Activated CD4-positive, alpha-beta T cell treated with anti-CD3 and anti-CD28 coated beads for 24 hours (primary cell): ENCODE measurements at places on chromosomes 6 and 20.
A peak's percentile ranks its signal among the peaks of the same experiment; 100 is the strongest.

DNA sequence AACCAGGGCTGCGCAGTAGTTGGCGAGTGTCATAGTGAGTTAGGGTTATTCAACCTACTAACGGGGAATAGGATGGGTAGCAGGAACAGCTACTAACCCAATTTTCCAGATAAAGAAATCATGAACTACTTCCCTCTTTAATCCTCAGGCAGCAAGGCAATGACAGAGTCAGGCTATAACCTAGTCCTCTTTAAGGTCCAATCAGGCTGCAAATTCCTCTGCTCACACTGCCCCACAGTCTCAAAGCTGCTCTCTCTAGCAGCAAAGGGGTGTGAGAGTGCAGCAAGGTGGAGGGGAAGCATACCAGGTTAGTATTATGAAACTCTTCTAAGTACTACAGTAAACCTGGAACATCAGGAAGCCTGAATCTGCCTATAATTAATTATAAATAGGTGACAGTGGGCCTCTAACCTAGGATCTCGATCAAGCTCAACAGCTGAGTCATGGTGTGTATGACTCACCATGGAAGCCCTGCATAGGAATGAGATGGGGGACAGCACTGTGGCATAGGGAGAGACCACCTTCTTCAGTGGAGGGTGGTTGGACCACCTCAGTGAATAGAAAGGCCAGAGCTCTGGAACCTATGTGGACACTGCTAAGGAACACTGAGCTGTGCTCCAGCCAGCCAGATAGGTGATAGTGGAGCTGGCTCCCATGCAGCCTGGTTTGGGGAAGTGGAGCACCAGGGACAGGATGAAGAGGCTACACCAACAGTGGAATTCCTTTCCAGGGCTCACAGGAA lies 7.9 kb downstream of the PEX6 start:
- DNase-seq = no peak

DNA sequence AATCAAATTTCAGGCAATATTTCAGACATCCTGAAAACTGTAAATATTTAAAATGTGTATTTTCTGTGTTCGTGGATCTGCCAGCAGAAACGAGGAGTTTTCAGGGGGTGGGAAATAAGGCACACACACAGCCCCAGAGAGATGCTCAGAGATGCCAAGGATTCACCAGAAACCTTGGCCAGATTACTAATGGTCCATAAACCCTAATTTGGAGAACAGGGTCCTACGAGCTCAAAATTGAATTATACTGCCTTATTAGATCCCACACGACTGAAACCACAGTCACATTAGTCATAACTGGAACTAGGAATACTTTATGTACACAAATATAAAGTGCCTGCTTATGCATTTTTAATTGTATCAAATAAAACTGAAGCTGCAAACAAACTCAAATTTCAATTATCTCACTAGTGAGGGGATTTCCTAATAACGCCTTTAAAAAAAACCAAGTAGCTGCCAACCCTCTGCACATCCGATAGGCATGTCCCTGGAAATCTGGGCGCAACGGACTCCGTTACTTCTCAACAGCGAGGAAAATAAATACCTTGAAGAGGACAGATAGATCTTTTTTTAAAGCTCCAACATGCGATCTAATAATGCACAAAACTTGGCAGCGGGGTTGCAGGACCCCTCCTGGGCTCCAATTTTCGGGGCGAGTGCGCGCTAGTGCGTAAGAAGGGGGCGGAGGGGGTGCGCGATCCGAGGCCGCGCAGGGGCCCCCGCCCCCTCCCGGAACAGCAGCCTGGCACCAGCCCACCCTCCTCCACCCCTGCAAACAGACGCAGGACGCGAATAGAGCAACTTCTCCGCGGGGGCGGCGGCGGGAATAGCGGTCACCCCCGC lies 897 bp downstream of the CHD6 start:
- peak; percentile 24 for DNase-seq

DNA sequence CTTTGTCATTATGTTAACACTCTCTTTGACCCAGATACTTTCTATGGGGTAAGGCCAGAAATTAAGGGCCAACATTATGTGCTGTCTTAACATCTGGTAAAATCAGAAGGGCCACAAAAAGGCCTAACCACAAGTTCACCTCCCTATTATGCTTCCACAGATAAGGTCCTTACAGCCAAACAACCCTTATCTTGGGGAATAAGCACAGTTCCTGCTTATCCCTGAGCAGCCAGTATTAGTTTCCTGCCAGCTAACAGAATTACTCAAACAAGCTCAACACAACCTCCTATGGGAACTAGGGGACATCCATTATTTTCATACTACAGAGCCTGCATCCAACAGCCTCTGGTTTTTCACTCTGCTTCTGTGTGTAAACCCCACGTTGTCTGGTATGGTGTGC lies 724.8 kb downstream of the HACE1 start:
- DNase-seq = no peak

GRCh38 chr6:108145639-108146038 lies 20.2 kb upstream of the NR2E1 start:
- no peak for DNase-seq

DNA sequence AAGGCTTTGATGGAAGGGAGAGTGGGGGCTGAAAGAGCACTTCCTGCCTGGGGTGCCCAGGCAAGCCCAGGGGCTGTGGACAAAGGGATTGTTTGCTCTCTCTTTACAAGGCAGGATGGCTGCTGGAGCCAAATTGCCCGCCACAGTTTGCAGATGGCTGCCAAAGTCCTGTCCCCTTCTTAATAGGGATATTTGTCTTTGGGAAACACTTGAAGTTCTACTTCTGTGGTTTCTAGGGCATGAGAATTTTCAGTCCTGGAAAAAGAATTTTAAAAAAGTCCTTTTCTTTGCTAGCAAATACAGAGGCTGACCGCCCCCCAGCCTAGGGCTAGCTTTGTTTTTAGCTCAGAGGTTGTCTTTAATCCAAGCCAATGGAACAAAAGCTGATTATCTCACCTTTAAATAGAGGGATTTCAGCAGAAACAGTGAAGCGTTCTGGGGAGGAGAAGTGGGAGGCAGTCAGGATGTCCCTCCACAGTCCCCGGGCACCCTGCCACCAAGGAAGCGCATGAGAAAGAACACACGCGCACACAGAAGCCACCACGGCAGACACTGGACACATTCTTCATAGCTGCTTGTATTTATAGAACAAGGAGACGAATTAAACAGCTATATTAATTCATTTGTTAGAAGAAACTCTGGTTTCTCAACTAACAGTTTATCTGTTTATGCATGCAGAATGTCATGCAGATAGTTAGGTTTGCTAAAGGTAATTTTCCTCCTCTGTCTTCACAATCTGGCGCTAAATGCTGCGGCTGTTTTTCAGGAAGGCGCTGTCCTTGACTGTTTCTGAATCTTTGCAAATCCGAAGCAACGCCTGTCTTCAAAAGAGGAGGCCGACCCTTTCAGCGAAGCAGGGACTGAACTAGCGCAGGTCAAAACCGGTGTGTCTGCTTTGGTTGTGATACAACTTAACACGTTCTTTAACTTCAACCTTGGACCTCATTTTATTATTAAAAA lies 736.9 kb downstream of the QKI start:
- DNase-seq = no peak

GRCh38 chr6:148998704-148999103 lies 251.9 kb downstream of the UST start:
- DNase-seq = no peak

DNA sequence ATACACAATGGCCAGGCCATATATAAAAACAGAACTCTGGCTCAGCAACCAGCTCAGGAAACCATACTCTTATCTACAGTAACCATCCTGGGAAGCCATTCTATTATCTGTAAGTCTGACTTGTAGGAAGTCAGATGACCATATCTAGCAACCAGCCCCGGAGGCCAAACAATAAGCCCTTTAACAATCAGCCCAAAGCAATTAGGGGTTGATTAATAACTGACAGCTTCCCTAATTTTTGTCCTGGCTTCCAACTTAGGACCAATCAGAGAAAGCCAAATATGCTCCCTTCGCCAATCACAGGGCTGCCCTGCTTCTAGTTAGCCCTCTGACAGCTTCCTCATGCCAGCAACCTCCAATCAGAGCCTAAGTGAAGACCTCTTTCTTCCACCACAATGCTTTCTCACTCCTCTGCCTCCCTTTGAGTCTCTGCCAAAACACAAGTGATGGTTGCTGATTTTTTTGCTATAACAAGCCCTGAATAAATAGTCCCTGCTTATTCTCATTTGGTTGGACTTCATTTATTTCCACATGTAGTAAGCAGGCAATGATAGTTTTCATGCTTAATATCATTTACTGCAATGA lies 37.8 kb upstream of the STXBP5 start:
- DNase-seq = no peak

DNA sequence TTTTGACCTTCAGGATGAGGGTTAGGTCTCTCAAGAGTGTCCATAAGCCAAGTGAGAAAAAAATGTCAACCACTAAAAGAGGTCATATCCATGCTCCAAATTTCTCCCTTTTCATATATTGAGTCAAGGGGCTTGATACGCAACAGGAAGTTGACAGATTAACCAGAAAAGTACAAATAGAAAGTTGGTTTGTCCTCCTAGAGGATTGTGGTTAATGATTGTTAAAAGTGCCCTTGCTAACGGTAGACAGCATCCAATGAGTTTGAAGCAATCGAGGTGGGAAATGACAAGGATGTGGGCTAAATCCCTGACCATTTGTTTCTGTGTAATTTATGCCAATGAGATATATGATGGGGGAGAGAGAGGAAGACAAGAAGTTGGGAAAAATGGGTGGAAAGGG lies 18.1 kb upstream of the HBS1L start:
- no peak for DNase-seq

GRCh38 chr6:167824591-167825331 lies 1.9 kb upstream of the AFDN start:
- DNase-seq = no peak

DNA sequence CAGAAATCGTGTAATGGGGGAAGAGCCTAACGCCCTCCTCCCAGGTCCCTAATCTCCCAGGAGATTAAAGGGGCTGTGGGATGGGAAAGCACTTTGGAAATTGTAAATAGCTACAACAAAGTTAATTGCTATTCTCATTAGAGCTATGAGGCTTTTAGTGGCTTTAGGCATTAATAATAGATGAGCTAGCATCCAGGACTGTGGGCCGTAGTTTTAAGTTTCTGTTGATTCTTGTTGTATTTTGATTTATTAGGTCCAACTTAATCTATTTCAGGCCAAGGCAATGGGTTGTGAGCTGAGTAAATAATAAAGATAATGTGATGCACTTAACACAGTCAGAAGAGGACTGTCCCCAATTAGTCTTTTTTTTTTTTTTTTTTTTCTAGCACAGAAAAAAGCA lies 67.7 kb downstream of the ANKRD6 start:
- no peak for DNase-seq

GRCh38 chr6:22221630-22222029 lies 75.2 kb downstream of the PRL start:
- DNase-seq = no peak

DNA sequence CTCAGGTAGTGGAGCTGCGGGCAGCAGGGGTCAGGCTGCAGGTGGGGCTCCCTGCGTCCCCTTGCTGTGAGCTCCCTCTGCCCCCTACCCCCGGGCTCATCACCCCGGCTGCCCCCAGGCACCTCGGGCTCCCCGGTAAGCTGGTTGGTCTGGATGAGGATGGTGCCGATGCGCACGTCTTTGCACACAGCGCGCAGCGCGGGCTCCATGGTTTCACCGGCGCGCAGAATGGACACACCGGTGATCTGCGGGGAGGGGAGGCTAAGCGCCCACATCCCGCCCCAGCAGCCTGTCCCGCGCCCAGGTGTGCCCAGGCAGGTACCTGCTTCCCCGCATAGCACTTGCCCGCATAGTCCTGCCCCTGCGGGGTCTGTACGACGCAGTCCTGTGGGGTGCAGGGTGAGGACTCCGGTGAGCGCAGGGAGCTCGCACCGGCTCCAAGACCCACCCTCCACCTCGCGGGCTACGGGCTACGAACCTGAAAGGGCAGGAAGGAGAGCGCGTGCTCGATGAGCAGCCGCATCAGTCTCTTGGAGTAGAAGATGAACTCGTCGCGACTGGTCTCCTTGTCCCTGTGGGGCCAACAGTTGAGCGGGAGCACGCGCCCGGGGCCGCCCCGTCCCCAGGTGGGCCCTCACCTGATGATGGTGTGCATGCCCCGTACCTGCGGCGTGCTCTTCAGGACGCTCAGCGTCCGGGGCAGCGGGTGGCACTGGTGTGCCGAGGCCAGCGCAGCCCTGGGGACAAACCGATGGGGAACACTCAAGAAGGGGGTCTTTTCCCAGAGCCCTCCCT lies 15.5 kb downstream of the UCKL1 start:
- no peak for DNase-seq

- no peak for DNase-seq
These were observed 913 bp downstream of the BTN2A2 start for GRCh38 chr6:26383624-26384417.

GRCh38 chr20:32823078-32823477 lies 3.3 kb downstream of the MAPRE1 start:
- no peak for DNase-seq

- DNase-seq = no peak
These were observed 36.0 kb upstream of the SMIM29 start for GRCh38 chr6:34284563-34285447.

- DNase-seq = no peak
These were observed 3.8 kb upstream of the DDO start for GRCh38 chr6:110419028-110419739.

GRCh38 chr20:47356526-47357295 lies at the start of gene ZMYND8:
Gene ZMYND8 (minus strand): TSS chr20:47356699. CDS start chr20:47356670, 29 bp downstream.
- DNase-seq = peak; percentile 90

- DNase-seq = no peak
These were observed 12.1 kb downstream of the SS18L1 start for GRCh38 chr20:62155428-62156253.

GRCh38 chr6:68160348-68160747 lies 474.7 kb upstream of the ADGRB3 start:
- no peak for DNase-seq

GRCh38 chr20:37202267-37202943 lies 23.1 kb upstream of the MROH8 start:
- no peak for DNase-seq

GRCh38 chr20:33370291-33370690 lies 31.0 kb downstream of the CDK5RAP1 start:
- peak; percentile 1 for DNase-seq

DNA sequence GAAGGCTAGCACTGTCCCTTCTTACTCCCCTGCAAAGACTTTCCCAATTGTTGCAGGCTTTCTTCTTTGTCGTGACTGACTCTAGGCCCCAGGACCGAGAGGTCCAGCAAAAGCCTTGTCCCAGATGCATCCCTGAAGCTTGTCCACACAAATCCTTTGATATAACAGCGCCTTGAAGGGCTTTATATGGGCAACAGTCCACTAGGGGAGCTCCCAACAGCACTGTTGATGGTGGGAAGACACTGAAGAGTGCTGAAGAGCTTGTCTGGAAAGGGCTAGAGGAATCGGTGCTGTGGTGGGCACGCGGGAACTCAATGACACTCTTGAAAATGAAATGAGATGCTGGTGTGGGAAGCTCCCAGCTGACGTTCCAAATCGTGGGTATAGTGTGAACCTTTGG lies 316.1 kb upstream of the CDH4 start:
- no peak for DNase-seq

- no peak for DNase-seq
These were observed at the start of gene KIF13A for GRCh38 chr6:17987447-17987696. Gene KIF13A (minus strand): TSS chr6:17987635. CDS start chr6:17987463, 172 bp downstream.

GRCh38 chr6:116278854-116279231 lies 887 bp downstream of the TSPYL1 start:
- DNase-seq = no peak

GRCh38 chr20:9616833-9617461 lies 102.6 kb downstream of the LAMP5 start:
- DNase-seq = peak; percentile 19

- no peak for DNase-seq
These were observed 1235.4 kb upstream of the GJE1 start for GRCh38 chr6:140897349-140897748.
